ENCODE measurements at places on chromosomes 4 and X.

DNA sequence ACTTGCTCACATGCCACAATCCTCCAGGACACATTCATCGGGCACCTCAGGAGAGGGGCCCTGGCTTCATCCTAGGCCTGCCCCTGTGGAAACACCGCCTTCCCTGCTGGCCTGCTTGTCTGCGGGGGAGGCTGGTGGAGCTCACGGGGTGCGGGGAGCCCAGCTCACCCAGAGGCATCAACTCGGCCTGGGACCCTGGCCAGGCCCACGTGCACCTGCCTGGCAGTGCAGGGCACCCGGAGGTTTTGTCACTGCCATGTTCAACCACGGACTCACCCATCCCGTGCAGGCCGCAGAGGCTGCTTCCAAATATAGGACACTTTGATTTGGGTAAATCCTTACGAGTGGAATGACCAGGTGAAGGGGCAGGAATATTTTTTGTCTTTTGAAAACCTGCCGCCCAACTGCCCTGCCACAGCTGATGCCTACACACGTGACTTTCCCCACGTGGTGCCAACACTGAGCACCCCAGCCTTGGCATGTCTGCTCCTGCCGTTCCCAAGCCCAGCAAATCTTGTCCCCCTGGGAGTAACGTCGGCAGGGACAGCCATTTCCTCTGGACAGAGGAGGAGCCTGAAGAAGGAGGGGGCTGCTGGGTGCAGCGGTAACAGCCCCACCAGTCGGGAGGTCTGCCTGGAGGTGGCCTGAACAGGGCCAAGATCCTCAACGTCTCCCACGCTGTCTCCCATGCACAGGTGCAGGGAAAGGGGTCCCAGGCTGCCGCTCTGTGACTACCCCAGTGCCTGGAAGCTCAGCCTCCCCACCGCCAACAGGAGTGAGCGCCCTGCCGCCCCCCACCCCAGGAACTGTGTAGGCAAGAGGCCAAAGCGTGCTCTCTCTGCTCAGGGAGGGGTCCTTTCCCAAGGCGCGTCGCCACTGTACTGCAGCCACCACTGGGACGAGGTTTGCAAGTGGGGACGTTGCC is 8.5 kb downstream of the MXD4 start:
- no peak for DNase-seq

- DNase-seq, result no peak
Observed at GRCh38 chr4:3291969-3292570, 751 bp upstream of the RGS12 start.

GRCh38 chr4:150970685-150971151 is 44.4 kb downstream of the LRBA start:
- no peak for DNase-seq

DNA sequence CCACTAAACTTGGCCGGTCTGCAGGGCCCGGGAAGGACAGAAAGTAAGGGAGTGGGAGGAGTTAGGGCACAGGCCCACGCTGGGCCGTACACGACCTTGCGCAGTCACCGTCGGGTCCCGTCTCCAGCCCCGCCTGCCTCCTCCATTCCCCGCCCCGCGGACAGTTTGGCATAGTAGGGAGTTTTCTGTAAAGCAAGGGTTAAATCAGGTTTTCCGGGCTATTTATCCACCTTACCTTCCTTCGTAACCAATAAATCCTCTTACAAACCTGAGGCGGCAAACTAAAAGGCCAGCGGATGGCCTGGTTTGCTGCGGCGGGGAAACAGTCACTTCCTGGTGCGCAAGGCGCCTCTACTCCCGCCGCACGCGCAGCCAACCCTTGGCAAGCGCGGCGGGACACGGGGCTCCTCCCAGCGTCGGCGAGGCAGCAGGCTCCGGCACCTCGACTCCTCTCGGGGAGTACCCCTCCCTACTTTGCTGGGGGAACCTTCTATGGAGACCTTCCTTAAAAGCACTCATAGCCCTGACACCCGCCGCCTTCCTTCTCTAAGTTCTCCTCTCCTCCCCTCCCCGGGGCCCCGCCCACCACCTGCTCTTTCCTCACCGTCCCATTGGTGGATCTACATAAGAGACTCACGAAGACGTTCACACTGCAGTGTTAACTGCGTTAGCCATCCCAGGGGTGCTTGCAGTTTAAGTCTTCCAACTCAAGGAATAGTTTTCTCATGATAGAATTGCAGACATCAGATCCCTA is at the start of gene TRMT2B:
TSS of gene TRMT2B (minus strand) at position 563 of the 754 bp plus-strand sequence. CDS start 9,822 bp downstream, outside the sequence.
- peak; percentile 82 for DNase-seq

DNA sequence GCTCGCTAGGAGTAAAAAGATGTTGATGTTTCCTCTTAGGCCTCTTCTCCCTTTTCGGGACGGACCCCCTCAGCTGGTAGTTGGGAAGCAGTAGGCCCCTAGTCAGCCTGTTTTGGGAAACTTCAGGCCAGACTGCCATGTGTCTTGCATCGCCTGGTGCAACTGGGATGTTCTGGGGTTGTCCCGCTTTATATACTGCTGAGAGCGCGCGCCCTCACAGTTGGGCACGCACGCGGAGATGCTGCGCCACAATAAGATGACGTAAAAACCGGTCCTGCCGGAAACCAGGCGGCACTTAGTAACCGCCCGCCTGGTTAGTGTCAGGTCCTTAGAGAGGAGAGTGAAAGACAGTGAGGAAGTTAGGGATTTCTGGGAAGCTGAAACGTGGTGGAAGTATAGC is 231.3 kb upstream of the CT83 start:
- no peak for DNase-seq

DNA sequence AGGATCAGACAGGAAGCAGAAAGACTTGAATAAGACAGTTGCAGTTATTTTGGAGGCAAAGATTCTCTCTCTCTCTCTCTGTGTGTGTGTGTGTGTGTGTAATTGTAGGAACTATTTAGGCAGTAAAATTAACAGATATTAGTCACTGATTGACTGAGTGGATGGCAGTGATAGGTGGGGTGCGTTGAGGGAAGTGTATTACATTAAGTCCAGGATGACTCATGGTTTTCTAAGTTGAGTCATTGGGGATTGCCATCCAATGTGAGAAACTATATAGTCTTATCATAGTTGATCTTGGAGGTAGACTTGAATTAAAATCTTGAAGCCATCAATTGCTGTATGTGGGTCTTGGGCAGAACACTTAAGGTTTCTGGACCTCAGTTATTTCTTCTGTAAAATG is 75.4 kb downstream of the AR start:
- DNase-seq, result no peak

DNA sequence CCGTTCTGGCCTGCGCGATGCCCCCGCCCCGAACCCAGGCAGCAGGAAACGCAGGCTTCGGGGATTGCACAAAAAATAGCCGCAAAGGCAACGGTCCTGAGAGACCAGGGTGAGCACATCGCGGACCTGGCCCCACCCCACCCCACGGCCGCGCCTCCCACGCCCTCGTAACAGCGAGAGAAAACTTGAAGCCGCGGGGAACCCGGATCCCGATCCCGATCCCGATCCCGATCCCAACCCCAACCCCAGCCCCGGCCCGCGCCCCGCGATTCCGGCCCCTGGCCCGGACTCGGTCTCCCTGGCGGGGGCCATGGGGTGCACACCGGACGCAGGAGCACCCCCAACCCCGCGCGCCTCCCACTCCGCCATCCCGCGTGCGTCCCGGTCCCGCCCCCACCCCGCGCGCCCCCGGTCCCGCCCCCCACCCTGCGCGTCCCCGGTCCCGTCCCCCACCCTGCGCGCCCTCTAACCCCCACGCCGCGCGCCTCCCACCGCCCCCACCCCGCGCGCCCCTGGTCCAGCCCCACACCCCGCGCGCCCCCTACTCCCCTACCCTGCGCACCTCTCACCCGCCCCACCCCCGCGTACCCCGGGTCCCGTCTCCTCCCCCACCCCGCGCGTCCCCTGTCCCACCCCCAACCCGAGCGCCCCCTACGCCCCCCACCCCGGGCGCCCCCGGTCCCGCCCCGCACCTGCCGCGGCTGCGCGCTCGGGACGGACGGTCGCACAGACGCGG is 29.0 kb downstream of the NOP14 start:
- no peak for DNase-seq

- peak; percentile 71 for DNase-seq
Observed at GRCh38 chrX:47232803-47233332, at the start of gene USP11. Gene USP11 (plus strand): TSS chrX:47233009. CDS start chrX:47233044, 35 bp downstream.

Measured in nucleus accumbens (tissue), 56 donors.